Left renal pelvis (tissue), 4 donors: ENCODE measurements at places on chromosomes 5 and 9. TPM values are rescaled to one million over a fixed set of nuclear protein-coding genes. Genes with fewer than 3 reads are reported as not detected.

- no peak for DNase-seq
These were observed 59.5 kb downstream of the EBF1 start for GRCh38 chr5:159040181-159040580.

GRCh38 chr5:66582499-66583165 lies 13.6 kb upstream of the MAST4 start:
- DNase-seq = no peak

- DNase-seq = no peak
These were observed 36.4 kb downstream of the GGTA1 start for GRCh38 chr9:121463026-121463807.

DNA sequence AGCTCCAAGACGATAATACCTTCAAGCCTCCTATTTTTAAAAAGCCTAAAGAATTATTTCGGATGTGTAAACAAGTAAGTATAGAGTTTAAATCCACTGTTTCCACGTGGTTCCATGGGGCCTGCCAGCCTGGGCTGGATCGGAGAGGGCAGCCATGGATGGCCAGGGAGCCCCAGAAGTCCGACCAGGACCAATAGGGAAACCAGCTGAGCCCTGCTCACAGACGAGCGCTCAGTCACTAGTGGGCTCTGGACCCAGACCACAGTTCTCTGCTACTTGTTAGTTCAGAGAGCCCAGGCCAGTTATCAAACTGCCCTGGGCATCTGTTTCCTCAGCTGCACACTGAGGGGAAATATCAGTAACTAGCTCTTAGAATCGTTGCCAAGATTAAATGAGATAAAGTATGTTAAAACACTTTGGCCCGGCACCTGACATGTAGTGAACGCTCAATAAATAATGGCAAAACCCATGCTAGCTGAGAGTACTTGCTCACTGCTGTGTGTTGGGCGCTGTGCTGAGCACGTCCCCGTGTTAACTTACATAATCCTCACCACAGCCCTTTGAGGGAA lies 124.8 kb downstream of the RGS3 start:
- DNase-seq = no peak

DNA sequence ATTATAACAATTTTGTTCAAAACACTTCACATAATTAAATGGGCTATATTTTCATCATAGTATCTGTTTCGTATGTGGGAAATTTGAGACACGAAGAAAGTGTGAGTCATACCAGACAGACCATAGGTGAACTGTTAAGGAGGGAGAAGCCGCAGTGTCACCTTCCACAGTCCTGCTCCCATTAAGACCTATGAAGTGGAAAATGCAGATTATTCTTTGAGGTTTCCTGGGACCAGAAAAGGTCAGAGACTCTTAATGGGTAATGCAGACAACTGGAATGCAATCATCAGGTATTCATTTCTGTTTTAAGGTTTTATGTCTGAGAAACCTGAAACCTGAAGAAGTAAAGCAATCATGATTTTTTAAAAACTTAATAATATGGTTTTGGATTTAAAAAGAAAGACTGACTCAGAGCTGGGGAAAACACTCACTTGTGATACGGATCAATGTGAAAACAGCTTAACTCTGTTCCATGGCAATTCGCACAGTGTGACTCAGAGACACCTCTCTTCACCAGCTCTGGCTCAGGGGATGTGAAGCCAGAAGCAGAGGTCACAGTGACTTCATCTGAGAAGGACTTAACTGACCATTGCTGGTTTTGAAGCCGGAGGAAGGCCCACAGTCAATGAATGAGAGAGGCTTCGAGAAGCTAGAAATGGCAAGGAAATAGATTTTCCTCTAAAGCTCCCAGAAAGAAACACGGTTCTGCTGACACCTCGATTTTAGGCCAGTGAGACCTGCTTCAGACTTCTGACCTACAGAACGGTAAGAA lies 17.2 kb upstream of the GCNT1 start:
- DNase-seq = no peak

DNA sequence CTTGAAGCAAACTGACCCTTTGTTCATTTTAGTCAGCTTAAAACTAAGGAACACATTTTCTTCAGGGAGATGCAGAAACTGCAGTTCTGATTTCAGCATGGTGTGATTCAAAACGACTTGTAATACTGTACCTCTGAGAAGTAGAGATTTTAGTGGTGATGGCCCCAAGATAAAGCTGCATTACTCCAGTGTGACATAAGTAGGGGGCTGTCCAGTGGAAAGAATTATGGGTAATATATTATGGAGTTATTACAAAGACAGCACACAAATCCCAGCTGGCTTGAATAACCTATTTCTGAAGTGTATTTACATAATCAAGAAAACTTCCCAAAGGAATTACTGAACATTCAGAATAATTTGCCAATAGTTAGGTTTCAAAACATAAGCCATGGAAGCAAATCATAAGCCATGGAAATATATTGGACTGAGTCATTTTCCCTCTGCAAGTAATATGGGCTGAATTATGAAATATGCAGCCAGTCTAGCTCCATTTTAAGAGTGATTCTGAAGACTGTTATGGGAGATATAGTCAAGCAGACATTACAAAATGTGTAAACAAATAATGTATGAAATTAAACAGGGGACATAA lies 133.7 kb upstream of the FBXL17 start:
- no peak for DNase-seq

- no peak for DNase-seq
These were observed 2035.5 kb upstream of the ACO1 start for GRCh38 chr9:30348904-30349303.

DNA sequence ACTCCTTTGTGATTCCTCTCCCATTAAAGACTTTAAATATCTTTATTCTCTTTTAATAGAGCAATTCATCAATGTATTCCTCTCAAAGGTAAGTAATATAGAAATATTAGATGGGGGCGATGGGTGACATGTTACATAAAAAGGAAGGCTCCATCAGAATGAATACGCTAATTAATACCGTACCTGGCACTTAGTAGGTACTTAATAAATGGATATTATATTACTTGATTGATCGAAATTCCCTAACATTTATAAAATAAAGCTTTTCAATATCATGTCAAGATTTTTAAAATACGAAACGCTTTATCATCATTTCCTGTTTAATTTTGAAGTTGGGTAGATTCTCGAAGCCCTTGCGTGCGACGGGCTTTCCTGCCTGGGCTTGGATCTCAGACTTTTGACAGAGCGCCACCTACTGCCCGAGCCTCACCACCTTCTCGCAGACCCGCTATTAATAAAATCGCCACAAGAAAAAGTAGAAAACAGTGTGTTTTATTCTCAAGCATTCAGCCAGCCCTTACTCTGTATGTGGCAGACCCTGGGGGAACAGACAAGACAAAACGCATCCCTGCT lies 99.4 kb downstream of the C5orf15 start:
- DNase-seq = peak; percentile 49

DNA sequence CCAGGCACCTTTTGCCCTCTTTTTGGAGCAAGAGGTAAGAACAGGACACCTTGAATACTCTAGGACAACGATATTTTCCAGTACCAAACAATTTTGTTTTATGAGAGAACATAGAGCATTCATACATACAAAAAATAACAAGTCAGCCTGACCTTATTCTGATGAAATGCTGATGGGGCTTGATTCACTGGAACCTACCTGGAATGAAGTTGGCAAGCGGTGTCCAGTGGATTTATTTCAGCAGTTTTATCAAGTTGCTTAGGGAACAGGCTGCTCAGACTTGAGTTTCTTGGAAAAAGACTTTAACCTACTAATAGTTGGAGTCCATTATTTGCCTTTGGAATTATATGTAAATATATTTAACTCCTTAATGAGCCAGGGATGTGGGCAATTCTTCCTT lies 322.0 kb downstream of the ARRDC3 start:
- DNase-seq = no peak

DNA sequence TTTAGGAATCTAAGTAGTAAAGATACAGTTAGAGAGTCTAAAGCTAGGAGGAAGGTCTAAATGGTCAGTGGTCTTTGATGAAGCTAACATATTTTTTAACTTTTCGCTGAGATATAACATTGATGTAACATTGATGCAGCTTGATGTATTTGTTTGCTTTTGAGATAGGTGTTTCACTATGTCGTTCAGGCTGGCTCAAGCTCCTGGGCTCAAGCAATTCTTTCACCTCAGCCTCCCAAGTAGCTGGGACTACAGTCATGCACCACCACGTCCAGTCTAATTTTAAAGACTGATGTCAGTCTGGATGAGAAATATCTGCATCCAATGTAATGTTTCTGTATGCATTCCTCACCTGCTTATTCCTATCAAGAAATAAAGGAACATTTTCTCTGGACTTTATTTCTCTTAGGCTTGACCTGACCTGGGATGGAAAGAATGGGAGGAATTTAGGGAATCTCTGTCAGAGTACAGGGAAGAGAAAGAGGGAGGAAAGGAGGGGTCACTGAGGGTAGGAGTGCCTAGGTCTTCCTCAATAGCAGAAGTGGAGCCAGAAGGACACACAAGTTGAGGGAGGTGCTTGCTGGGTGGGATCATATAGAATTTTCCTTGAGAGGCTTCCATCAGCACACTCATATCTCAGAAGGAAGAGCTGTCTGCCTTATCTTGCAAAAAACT lies 101.5 kb upstream of the GPBP1 start:
- no peak for DNase-seq

GRCh38 chr9:136532799-136533774 lies 12.8 kb downstream of the NOTCH1 start:
- DNase-seq = no peak

GRCh38 chr9:80375477-80375876 lies 803.7 kb downstream of the TLE4 start:
- no peak for DNase-seq

GRCh38 chr9:69683927-69684326 lies 11.8 kb upstream of the APBA1 start:
- DNase-seq = no peak

GLRA1 gene
- not detected for polyA plus RNA-seq

VCAN gene
- 354 TPM for polyA plus RNA-seq

PCDHGA5 gene
- 2.2 TPM for polyA plus RNA-seq

IL9 gene
- polyA plus RNA-seq = not detected

ZNF658 gene
- polyA plus RNA-seq = 11.1 TPM

AGXT2 gene
- 34.1 TPM for polyA plus RNA-seq

FANCG gene
- 50.1 TPM for polyA plus RNA-seq
